Activated gamma-delta T cell treated with Interleukin-2 at 50 U/mL for 16 hours (primary cell): ENCODE measurements at places on chromosomes 5 and 9.

- peak; percentile 11 for DNase-seq
Observed at GRCh38 chr9:128946571-128947276, 679 bp downstream of the DOLK start.

DNA sequence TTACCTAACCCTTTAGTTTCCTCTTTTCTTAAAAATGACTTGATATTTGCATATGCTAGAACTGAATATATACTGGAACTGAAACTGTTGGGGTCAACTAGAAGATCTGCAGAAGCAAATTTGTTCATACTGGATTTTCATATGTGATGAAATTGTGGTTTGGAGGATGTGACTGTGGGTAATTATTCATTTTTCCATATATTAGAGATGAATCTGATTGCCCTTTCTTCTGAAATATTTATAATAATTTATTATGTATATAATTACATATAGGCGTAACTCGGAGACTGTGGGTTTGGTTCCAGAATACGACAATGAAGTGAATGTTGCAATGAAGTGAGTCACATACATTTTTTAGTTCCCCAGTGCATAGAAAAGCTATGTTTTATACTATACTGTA lies 149.1 kb downstream of the ATP10B start:
- DNase-seq = no peak

DNA sequence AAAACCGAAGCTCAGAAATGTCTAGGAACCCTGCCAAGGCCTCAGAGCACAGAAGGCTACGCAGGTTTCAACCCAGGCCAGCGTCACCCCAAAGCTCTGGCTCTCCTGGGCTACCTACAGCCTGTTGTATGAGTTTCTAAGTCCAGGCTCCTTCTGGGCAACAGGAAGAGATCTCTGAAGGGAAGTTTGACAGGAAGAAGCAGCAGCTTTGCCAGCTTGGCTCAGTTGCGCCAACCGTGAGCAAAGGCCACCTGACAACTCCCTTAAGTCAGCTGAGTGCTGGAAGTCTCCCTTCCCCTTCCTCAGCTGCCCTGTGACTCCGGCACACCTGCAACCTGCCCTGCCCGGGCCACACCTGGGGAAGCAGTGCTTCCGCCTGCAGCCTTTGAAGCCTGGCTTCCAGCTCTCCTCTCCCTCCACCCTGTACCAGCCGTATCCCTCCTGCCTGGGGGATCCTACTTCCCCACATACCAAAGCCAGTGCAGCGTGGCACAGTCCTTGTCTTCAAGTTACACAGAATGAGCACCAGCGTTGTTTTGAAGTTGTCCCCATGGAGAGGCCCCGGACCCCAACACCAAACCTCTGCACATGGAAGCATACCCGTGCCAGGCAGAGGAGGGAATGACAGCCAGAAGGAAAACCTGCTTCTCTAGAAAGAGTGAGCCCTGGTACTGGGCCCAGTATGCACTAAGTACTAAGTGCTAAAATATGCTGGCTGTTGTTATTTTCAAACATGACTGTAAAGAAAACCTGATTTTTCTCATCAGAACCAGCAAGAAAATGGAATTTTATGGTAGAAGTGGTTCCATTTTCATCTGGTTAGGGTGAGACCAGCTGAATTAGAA lies 36.5 kb downstream of the SHB start:
- no peak for DNase-seq

DNA sequence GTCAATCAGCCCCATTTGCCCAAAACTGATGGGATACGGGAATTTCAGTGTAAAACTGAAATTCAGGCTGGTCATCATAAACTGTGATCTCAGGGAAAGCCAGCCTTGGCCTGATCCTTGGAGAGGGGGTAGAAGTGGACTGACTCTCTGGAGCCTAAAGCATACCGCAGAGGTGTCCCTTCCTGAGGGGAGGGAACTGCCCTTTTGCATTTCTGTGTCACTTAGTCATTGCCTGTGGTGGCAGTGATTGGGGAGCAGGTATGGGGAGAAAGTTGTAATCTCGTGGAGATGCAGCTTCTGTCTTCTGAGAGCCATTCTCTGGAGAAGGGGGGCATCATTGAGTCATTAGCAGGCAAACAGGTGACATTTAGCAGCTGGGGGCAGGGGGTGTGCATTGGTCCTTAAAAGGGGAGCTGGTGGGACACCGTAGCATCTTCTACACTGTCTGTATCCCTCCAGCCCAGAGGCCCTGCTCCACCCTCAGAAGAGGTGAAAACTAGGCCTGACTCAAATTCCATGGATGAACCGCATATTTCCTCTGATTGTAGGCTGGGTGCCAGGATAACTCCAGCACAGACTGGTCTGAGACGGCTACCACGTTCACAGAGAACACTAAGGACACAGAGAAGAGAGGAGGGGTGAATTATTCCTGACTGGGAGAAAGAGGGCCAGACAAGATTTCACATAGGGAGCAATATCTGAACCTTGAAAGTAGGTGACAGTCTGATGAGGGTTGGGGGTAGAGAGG lies 143.3 kb downstream of the SEC61B start:
- no peak for DNase-seq

GRCh38 chr9:94002316-94003140 lies 47.4 kb upstream of the BARX1 start:
- no peak for DNase-seq

DNA sequence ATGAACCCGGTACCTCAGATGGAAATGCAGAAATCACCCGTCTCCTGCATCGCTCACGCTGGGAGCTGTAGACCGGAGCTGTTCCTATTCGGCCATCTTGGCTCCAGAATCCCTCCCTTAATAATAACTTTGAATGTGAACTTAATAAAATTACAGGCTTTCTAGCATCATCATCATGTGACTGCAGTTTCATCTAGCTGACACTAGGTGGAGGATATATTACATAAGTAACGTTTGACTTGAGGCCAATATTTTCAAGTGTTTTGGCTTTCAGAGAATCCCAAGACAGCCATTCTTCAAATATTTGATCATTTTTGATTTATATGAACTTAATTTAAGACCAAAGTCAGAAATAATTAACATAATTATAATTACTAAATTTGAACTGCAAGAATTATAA lies 474.9 kb upstream of the CDH10 start:
- no peak for DNase-seq

- DNase-seq = no peak
Observed at GRCh38 chr9:136957461-136957860, 5.4 kb downstream of the LCN12 start.

- no peak for DNase-seq
Observed at GRCh38 chr5:6543830-6544560, 88.8 kb downstream of the NSUN2 start.

DNA sequence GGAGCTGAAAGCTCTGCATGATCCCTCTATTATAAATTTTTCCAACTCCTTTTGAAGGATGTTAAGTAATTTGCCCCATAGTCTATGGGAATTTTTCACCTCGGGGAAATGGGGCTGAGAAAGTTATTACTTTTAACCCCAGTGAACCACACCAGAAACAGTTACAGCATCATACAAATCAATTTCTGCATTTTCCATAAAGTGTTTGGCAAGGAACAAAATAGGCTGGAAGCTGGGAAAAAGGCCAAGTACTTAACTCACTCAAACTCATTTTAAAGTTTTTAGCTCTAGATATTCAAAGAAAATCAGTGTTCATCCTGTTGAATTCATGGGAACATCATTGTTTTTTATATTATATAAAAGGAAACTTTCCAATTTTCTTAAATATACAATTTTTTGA lies 160.9 kb downstream of the SH3GL2 start:
- no peak for DNase-seq

- DNase-seq = no peak
Observed at GRCh38 chr5:97923496-97923895, 740.4 kb upstream of the RIOK2 start.

GRCh38 chr5:34898258-34898895 lies 16.9 kb downstream of the RAD1 start:
- peak; percentile 51 for DNase-seq

GRCh38 chr5:67262956-67263355 lies 66.4 kb upstream of the CD180 start:
- no peak for DNase-seq

GRCh38 chr5:160496784-160497183 lies 75.1 kb downstream of the PTTG1 start:
- no peak for DNase-seq

GRCh38 chr5:58412932-58413331 lies 47.0 kb downstream of the PLK2 start:
- no peak for DNase-seq

DNA sequence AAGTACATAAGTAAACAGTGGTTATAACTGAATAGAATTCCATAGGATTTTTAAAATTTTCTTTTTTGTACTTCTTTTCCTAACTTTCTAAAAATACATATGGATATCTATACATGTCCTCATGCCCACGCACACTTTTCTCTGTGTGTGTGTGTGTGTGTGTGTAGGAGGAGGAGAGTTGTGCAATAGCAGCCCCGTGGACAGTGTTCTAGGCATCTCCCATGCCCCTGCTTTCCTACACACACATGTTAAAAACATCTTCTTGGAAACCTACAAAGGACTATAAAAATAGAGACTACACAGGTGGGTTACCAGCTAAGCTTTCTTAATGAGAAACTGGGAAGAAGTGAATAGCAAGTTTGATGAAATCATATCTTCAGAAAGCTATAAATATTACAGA lies 19.8 kb upstream of the HEXB start:
- no peak for DNase-seq

GRCh38 chr5:74586856-74587255 lies 53.7 kb downstream of the ENC1 start:
- no peak for DNase-seq

DNA sequence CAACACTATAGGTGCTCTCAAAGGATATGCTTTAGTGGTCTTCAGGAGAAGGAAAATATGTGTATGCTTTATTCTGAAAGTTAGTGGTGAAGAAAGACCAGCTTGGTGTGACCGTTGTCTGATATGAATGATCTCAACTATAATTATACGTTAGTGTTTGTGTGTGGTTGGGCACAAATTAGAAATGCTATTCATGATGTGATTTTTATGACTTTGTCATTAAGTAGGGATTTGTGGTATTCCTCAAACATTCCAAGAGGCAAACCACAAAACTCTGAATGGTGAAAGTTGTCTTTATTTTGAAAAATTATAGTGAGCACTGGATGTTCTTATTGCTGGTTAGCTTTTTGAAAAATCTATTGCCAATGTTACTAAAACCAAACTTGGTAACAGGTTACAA lies 6.2 kb upstream of the F2R start:
- no peak for DNase-seq

- DNase-seq = no peak
Observed at GRCh38 chr9:123689701-123690428, 240.1 kb downstream of the DENND1A start.

GRCh38 chr5:10460252-10460906 lies 18.7 kb downstream of the ROPN1L start:
- no peak for DNase-seq

DNA sequence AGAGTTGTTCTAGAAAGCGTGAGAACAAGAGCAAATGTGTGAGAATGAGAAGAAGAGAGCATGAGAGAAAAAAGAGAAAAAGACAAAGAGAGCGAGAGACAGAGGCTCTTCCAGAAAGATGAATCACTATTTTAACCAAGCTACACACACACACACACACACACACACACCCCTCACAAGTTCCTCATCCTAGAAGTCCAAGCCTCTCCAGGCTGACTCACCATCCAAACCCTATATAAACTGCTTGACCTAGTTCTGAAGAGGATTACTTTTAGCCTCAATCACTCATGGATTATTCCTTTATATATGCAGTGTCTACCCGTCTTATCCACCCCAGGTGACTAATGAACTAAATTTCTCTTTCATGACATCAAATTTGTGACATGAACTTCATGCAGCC lies 37.6 kb downstream of the C9orf57 start:
- DNase-seq = no peak

DNA sequence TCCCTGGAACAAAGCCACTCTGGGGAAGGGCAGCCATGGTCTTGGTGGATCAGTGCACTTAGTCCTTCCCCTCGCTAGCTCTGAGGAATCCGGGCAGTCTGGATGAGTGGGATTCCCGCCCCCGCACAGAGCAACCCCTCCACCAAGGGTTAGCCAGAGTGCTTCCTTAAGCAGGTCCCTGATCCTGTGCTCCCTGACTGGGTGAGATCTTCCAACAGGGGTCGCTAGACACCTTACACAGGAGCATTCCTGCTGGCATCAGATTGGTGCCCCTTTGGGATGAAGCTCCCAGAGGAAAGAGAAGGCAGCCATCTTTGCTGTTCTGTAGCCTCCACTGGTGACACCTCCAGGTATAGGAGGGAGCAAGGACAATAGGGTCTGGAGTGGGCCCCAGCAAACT lies 228.8 kb downstream of the AP3B1 start:
- no peak for DNase-seq

GRCh38 chr5:6487081-6487480 lies 38.4 kb downstream of the UBE2QL1 start:
- no peak for DNase-seq
